Dermis microvascular lymphatic vessel endothelial cell (primary cell): ENCODE measurements at places on chromosomes 11 and 22. TPM values are rescaled to one million over a fixed set of nuclear protein-coding genes. Genes with fewer than 3 reads are reported as not detected.

The TMEM132A gene
- total RNA-seq: 39.9 and 101 TPM in 2 replicates

The SLC1A2 gene
- not detected in 2 replicates for total RNA-seq

DNA sequence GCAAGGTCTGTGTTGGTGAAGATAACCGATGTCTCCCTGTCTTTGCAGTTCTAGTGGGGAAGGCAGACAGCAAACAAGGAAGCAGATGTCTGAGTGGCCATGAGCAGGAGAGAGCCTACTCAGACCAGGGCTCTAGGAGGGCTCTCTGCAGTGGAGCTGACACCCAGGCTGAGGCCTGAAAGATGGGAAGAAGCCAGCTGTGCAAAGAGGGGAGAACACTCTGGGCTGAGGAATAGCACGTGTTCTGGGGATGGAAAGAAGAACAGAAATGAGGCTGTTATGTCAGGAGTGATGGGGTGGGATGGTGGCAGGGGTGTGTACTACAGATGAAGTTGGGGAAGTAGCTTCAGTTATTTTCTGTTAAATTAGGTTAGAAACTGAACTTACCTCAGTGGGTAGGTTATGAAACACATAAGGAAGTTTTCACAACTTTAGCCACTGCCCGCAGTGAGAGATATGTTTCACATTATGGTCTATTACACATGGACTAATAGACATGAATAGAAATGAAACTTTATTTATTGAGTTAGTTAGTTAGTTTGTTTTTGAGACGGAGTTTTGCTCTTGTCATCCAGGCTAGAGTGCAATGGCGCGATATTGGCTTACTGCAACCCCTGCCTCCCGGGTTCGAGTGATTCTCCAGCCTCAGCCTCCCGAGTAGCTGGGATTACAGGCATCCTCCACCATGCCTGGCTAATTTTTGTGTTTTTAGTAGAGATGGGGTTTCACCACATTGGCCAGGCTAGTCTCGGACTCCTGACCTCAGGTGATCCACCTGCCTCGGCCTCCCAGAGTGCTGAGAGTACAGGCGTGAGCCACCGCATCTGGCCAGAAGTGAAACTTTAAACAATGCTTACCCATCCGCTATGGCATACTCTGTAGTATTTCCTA, 7.8 kb downstream of the DCPS start:
- no peak for DNase-seq

The PIM3 gene
- total RNA-seq: 163 and 289 TPM in 2 replicates

DNA sequence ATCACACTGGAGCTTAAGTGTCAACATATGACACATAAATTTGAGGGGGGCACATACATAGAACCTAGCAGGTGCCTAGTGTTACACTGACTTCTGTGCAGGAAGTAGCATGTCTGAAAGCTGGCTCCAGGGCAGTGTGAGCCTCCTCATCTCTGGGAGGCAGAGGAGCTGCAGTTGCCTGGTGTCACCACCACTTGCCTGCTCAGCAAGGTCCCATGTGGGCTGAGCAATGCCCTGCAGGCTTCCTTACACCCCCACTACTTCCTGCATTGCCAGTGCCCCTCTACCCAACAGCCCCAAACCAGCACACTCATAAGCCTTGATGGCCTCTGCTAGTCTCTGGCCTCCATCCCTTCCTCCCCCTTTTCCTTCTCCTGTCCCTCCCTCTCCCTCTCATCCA, 165.8 kb downstream of the BUD13 start:
- no peak for DNase-seq
